ENCODE measurements at places on chromosomes 6 and 20.

DNA sequence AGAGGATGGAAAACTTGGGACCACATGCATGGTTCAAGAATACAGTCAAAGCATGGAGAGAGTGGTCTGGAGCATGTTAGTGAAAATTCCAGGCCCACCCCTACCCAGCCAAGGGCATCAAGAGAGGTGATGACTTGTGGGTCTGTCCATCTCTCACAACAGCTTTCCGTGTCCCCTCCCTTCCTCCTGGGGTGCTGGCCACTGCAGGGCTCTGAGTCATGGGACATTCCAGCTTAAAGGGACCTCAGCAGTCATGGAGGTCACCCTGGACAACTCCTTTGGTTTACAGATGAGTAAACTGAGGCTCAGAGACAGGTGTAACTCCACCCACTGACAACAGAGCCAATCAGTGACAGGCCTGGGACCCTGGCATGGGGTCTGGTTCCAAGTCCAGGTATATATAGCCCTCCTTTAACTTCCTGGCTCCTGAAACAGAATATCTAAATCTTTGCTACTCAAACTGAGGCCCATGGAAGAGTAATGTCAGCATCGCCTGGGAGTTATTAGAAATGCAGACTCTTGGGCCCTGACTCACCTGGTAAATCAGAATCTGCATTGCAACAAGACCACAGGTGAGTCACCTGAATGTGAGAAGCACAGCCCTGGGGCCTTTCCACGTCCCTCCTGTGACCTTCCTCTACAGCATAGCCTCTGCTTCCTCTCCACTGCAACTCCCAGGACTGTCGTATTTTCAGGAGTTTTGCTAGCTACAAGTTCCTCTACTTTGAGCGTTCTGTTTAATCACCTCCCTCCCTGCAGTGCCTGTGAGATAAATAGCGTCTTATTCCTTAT lies 170.2 kb downstream of the ZDHHC14 start:
- DNase-seq: no peak

GRCh38 chr20:20859510-20859909 lies 147.1 kb upstream of the RALGAPA2 start:
- DNase-seq: no peak

DNA sequence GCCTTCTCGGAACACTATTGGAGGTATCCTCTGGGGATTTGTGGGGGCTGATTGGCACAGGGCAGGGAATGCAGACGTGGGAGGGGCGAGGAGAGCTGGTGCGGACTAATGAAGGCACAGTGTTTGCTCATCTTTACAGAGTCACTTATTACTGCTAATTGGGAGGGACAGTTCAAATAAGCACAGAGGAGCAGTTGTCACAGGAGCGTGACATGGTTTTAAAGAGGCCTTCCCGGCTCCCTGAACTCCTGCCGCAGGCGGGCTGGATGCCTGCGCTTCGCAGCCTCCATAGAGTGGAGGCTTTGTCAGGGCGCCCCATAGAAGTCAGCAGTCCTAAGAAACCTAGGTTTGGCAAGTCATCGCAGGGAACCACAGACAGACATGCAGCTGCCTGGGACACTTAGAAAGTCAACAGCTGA lies 149.6 kb downstream of the LINC00237 start:
- DNase-seq: peak; percentile 66

DNA sequence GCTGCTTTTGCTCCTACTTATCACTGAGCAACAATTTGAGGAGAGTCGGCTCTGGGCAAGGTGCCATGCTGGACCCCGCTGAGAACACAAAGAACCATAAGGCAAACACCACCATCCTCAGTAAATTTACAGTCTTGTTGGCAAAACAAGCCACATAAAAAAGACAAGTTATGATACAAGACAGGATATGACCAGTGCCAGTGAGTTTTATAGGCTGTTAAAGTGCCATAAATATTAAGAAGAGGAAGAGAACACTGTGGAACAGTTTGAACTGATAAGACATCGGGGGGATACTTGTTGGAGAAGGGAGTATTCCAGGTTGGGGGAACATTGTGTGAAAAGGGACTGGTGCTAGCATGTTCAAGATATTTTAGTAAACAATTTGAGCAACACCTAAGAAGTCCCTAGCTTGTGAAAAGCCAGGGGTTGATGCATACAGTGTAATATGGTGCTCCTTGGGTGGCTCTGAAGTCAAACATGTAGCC lies 25.3 kb upstream of the RIPOR2 start:
- no peak for DNase-seq

- DNase-seq: peak; percentile 31
These were observed 2.6 kb upstream of the TFAP2C start for GRCh38 chr20:56626367-56627121.

DNA sequence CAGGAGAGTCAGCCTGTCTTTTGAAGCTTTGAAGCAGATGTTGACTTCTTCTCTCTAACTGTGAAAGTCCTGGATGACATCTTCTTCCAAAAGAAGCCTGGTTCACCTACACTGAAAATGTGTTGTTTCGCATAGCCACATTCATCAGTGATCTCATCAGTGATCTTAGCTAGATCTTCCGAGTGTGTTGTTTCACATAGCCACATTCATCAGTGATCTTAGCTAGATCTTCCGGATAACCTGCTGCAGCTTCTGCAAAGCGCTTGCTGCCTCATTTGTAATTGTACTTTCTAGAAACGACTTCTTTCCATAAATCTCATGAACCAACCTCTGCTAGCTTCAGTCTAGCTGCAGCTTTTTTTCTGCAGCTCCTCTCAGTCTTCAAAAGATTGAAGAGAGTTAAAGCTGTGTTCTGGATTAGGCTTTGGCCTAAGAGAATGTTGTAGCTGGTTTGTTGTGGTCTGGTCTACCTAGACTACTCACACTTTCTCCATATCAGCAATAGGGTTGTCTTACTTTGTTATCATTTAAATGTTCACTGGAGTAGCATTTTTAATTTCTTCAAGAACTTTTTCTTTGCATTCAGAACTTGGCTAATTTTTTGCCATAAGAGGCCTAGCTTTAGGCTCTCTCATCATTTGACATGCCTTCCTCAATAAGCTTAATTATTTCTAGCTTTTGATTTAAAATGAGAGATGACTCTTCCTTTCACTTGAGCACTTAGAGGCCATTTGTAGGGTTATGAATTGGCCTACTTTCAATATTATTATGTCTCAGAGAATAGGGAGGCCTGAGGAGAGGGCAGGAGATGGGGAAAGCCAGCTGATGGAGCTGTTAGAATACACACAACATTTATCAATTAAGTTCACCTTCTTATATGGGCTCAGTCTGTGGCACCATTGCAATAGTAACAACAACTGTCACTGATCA lies 48.7 kb upstream of the EXOC2 start:
- DNase-seq: no peak

- no peak for DNase-seq
These were observed 52.2 kb upstream of the SLC22A1 start for GRCh38 chr6:160069459-160069858.

GRCh38 chr20:63032861-63033793 lies 26.4 kb upstream of the BHLHE23 start:
- DNase-seq: no peak

- no peak for DNase-seq
These were observed 411.7 kb upstream of the SOX4 start for GRCh38 chr6:21181866-21182265.

DNA sequence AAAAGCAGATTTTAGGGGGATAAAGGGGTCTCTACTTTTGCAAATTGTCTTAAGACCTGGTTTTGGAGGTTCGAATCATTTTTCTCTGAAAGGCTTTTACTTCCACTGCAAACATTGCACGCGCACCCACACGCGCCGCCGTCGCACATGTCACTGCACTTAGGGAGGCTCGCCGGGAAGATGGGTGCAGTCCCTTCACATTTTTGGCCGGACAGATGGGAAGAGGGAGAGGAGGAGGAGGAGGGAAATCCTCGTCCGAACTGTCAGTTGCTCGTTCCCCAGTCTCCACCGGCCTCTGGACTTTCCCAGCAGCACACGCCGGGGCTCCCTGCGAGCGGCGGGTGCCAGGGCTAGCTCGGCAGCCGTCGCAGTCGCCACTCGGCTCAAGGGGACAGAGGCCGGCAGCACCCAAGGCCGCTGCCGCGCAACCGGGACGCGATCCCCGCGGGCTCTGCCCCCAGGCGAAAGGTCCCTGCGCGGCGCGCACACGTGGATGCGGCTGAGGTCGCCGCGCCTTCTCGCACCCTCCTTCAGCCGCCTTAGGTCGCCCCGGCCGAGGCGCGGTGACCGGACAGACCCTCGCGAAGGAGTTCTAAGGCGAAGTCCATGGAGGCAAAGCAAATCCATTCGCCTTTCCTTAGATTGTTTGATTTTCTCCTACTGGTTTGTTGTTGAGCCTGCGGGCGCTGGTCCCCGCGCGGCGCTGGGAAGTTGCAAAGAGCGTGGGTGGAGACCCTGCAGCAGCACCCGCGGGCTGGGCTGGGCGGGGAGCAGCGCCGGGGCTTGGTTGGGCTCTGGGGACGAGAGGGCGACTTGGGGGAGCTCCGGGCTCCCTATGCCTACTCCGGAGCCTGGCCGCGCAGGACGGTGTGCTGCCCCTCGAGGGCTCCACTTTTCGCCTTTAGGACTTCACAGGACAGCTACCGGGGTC lies 1.2 kb downstream of the MYB start:
- no peak for DNase-seq

DNA sequence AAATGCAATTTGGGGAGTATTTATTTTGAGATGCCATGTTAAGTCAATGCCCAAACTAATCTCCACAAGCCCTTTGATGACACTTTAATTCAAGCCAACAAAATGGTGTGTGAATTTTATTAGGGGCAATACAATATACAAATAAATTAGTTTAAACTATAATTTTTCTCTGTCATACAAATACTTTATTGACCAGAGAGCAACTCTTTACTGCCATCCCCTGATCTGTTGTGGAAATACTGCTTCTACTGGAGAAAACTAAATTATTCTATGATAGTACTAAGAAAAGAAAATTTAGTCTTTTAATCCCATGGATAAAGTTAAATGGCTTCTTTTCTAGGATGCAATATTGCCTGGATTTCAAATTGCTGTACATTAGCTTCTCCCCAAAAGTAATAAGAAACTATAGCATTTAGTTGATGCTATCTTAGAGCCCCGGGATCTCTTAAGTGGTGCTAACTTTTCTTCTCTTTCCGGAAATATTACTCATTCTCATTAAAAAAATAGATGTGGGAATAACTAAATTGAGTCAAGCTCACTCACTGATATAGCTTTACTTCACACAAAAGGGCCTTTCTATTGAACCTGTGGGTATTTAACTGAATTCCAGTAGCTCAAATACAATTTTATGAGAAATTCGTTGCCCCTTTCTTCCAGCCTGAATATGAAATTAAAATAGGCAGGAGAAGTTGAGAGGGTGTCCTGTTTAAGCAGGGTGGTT lies 49.2 kb downstream of the SMPDL3A start:
- no peak for DNase-seq

- DNase-seq: no peak
These were observed 79.8 kb upstream of the FAM184A start for GRCh38 chr6:119158057-119158848.

DNA sequence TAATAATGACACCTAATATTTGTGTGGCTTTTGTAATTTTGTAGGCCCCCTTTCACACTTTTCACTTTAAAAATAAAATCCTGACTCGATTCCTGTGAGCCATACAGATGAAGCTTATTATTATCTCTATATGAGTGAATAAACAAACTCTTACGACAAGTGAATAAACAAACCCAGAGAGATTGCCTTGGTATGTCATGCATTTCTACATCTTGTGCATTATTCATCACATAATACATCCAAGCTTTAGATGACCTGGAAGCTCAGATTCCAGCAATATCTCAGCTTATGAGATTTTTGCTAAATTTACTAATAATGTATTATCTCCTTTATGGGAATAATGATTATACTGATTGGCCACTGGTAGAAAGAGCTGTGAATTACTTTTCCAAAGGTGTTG lies 248.2 kb downstream of the TBX18 start:
- DNase-seq: no peak

DNA sequence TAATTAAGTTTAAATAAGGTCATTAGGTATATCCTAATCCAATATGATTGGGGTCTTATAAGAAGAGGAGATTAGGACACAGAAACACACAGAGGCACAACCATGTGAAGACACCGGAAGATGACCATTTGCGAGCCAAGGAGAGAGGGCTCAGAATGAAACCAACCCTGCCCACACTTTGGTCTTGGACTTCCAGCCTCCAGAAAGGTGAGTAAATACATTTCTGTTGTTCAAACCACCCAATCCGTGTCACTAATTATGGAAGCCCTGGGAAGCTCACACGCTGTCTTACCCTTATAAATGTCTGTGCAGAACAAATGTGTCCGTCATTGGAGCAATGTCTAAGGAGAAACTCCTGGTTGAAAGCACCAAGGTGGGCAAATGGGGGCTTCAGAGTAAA lies 95.0 kb downstream of the IYD start:
- DNase-seq: no peak

- DNase-seq: no peak
These were observed 136.5 kb downstream of the ATXN1 start for GRCh38 chr6:16624636-16625290.

DNA sequence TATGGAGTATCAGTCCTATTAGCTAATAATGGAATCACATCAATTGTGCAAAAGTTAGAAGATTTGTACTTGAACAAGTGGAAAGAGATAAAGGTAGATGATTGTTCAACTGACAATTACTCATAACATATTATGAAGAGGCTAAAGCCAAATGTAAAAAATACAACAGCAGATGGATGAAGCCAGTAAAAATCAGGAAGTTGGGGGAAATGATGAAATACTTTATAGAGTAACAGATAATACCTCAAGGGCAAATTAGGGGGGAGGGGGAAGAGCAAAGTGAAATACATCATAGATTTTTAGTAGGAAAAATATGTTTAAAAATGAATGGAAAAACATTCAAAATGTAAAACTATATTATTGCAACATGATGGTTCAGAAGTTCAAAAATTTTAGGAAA lies 114.0 kb downstream of the PDSS2 start:
- DNase-seq: no peak

- DNase-seq: no peak
These were observed 15.0 kb upstream of the ABHD16B start for GRCh38 chr20:63846128-63846771.
